ENCODE measurements at places on chromosomes 16 and 17.

- DNase-seq: no peak
Observed at GRCh38 chr17:8294814-8295316, 335 bp downstream of the SLC25A35 start.

GRCh38 chr17:60173304-60173819, 23.6 kb downstream of the CA4 start:
- DNase-seq: no peak

GRCh38 chr17:8300627-8301242, 5.5 kb upstream of the SLC25A35 start:
- peak; percentile 47 for DNase-seq

GRCh38 chr17:16325964-16326363, 27.3 kb downstream of the CENPV start:
- DNase-seq: no peak

- no peak for DNase-seq
Observed at GRCh38 chr16:27929818-27930217, 133.7 kb downstream of the GSG1L start.
